ENCODE measurements at places on chromosomes 3 and 15. TPM values are rescaled to one million over a fixed set of nuclear protein-coding genes. Genes with fewer than 3 reads are reported as not detected.

GRCh38 chr15:91308855-91309254 is 208.8 kb downstream of the SV2B start:
- DNase-seq = no peak

DNA sequence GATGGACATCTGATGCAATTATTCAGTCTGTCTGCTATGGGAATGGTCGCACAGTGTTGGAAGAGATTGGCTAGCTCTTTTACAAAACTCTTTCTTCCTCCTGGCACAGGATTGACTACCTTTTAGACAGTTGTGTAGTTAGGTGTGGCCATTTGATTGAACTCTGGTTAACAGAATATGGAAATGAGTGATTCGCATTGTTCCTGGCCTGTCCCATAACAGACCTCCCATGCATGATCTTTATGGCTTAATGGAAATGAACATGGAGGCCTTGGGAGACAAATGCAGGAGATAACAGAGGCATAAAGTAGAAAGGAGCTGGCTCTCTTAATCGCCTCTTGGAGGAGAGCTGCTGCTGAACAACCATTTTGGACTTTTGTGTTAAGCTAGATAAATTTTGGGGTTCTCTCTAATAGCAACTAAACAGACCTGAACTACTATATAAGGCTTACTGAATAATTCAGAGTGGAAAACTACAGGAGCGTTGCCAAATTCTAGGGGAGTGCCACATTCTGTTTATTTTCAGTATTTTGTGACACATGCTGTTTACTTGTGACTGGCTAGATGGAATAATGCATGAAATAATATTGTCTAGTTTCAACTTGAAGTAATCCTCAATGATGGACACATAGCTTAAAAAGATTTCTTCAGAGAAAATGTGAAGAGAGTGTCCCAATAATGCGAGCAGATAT is 357.7 kb upstream of the SGO1 start:
- DNase-seq = no peak

- no peak for DNase-seq
These were observed 6.2 kb downstream of the FRMD4B start for GRCh38 chr3:69379661-69380060.

GABRR3 gene
- total RNA-seq = not detected

ROPN1 gene
- not detected for total RNA-seq

MYZAP gene
- not detected for total RNA-seq

KNL1 gene
- total RNA-seq = 32.1 TPM

LRCH3 gene
- total RNA-seq = 28.6 TPM

ADAMTS9 gene
- total RNA-seq = 0.18 TPM

Measured in K562 (cell line).